CMK (cell line): ENCODE measurements at places on chromosomes 11 and 22.

DNA sequence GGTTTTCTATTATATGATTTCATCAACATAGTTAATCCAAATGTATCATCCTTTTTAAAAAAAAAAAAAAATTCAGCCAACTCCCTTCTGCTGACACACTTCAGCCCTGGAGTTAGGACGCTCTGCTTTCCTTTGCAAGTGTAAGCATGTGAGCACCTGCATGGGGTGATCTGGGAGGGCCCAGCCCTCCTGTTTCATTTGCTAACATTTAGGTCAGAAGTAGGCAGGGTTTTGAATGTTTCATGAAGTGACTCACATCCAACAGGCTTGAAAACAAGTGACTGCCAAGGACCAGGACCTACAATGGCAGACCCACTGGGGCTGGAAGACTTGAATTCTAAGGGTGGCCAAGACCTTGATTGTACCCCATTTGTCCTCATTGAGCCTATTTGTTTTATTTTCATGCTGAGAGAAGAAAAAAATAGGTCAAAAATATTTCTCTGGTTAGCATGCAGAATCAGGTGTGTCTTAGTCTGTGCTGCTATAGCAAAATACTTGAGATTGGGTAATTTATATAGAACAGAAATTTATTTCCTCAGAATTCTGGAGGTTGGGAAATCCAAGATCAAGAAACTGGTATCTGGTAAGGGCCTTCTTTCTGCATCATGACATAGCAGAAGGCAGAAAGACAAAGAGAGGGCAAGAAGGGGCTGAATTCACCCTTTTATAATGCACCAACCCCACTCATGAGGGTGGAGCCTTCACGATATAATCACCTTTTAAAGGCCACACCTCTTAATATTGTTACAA lies 137.6 kb downstream of the CD44 start:
- no peak for DNase-seq

DNA sequence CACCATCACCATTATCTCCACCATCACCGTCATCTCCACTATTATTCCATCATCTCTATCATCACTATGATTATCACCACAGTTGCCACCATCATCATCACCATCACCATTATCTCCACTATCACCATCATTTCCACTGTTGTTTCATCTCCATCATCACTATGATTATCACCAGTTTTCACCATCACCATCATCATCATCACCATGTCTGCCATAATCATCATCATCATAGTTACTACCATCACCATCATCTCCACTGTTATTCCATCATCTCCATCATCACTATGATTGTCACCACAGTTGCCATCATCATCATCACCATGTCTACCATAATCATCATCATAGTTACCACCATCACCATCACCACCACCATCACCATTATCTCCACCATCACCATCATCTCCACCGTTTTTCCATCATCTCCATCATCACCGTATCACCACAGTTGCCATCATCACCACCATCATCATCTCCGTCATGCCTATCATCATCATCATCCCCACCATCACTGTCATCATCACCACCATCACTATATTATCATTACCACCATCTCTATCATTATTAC lies 264.9 kb downstream of the BRD1 start:
- DNase-seq = no peak

- no peak for DNase-seq
Observed at GRCh38 chr11:61480261-61480993, 28.1 kb upstream of the LRRC10B start.

DNA sequence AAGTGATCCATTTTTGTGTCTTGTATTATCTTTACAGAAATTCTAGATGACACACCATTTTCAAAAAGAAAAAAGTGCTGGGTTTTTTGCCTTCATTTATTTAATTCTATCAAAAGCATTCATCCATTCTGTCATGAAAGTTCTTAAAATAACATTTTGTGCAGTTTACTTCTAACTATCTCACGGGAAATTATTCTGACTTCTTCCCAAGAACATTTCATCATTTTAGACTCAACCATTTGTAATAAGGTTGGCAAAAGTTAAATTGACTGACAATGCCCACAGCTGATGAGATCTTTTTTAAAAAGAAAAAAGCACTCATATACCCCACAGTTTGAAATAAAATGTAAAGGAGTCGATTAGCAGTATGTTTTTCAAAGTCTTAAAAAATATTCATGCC lies 68.5 kb downstream of the SBF2 start:
- DNase-seq = no peak

DNA sequence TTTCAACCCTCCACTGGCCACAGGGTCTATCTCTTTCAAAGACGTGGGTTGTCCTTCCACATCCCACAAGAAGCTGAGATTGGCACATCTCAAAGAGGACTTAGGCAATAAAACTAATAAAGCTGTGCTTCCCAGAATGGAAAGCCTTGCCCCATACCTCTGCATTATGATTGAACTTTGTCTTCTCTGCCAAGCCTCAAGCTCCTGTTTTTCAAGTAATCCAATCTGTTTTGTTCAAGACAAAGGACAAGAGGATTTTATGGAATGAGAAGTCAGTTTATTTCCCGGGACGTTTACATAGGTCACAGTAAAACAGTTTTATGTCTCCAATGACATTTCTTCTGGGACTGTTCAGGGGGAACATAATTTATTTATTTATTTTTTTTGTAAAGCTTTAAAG lies 108.4 kb downstream of the GALNT18 start:
- no peak for DNase-seq

DNA sequence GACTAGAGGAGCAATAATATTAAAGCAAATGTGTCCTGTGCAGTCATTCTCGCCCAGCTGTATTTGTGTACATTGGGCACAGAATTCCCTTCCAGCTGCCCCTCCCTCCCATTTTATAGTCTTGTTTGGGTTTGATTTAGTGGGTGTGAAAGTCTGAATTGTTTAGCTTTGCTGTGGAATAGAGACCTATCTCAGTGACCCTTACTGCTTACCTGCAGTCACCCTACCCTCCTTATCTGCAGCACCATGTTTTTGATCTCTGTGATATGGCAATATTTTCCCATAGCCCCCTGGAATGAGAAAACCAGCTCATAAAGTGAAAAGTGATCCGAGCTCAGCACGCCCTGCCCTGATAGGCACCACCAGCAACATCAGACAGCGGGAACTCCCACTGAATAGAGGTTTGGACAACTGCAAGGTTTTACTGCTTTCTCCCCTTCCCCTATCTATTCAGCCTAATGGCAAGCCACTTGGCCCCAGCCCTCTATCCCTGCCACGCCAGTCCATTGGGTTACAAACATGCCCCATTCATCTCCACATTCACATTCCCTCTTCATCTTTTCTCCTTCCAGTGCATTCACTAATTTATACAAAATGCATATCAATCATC lies 199.0 kb downstream of the ETS1 start:
- no peak for DNase-seq

DNA sequence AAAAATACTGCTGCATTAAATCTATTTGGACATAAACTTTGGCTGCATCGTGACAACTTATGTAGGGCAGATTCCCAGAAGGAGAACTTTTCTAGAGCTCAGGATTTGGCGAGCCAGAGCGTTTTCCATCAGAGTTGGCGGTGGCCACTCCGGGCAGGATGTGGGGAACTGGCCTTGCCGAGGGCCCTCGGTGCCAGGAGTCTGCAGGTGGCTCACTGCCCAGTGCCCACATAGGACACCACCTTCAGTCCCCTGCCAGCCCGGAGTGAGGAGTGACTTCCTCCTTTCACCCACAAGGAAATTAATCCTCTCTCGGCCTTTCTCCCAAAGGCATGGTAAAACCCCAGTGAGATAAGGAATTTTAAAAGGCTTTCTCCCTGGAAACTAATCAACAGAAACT lies 1.6 kb upstream of the LGALS2 start:
- DNase-seq = no peak

DNA sequence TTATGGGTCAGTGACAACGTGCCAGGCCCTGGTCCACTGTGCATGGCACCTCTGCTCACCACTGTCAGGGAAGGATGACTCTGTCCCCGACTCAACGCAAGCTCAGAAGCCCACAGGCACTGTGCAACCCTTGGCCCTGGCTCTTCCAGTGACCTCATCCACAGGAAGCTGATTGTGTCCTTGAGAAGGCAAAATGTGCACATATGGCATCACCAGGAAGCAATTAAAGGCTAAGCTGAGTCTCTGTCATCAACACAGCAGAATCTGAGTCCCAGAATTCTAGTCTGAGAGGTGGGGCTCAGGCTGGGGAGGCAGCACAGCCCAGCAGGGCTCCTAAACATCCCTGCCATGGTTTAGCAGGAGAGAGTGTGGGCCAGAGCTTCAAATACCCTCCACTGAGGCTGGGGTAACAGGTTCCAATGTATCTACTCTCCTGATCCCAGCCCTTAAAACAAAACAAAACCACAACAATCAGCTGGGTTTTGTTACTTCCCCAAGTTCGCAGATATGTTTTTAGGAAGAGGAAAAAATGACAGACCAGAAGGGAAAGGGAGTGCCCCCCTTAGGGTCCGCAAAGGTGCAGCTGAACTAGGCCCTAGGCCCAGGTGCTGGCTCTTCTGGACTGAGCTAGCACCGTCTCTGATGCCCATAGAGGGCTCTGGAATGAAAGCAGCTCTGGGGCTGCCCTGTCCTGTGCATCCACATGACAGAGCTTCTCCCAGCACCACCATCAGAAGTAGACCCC lies 33.5 kb upstream of the GNAZ start:
- no peak for DNase-seq

DNA sequence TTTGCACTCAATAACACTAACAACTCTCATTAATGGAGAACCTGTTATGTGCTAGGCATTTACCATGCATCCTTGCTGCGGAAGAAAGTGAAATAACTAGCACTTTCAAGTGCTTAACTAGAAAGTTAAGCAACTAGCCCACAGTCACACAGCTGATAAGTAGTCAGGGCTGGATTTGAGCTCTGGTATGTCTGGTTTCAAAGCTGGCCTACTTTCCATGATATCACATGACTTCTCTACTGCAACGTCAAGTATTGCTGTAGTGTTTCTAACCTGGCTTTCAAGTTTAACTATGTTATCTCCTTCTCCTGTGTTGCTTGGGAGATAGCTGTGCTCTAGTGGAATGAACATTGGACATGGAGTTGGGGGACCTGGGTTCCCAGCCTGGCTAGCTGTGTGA lies 12.1 kb downstream of the SLC15A3 start:
- DNase-seq = no peak

DNA sequence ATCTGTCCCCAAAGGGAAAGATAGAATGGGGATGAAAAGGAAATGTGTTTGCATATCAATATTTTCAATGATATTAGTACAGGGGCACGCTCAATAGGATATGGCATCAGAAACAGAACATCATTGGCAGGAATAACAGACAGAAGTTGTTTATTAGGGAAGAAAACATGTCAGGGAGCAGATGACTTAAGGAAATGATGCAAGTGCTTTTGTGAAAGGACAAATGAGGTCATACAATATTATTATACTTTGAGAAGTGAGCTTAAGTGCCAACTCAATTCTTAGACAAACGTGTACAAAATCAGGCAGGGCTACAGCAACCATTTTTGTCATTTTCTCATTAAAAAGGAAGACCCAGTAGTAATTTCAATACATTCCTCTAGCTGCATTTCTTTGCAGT lies 388.4 kb downstream of the SOX6 start:
- no peak for DNase-seq

DNA sequence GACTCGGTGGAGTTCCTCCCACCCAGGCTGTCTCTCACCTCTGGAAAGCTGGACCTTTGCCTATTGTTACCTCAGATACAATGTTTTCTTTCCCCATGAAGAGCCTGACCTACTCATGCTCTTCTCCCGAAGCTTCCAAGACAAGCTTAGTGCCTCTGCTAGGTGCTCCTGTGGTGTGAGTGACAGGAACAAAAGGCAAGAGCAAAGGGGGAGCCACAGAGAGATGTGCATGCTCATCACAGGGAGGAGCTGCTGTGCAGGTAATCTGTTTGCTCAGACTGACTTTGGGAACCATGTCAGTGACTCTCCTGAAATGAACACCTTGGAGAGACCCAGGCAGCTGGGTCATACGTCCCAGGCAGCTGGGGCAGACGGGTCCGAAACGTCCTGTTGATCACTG lies 53.6 kb upstream of the VSTM5 start:
- DNase-seq = no peak

DNA sequence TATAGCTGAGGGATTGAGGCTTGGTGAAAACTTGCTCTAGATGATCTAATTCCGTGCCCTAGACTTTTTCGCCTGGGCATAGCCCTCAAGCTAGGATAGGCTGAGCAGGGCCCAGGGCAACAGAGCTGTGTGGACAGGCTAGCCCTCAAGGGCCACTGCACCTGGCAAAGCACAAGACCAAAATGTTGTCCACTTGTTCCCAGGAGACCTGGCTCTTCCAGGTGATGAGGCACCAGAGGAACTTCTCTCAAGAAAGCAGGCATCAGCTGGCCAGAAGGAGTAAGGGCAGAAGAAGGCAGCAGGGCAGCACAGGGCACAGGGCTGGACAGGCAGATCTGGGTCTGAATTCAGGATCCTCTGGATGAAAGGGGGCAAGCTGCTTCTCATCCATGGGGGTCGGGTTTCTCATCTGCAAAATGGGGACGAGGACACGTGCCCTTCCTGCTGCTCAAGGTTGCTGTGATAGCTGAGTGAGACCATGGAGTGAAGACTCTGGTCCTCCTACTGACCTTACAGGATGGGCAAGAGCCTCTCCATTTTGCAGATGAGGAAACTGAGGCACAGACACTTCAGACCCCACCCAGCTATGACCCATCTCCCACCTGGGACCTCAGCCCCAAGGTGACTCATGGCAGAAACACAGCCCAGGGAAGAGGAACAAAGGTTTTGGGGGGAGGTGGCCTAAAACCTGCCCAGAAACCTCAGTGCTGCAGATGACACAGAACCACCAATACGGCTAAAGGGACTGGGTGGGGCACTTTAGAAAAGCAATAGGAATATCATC lies 42.2 kb upstream of the PRDM11 start:
- no peak for DNase-seq

DNA sequence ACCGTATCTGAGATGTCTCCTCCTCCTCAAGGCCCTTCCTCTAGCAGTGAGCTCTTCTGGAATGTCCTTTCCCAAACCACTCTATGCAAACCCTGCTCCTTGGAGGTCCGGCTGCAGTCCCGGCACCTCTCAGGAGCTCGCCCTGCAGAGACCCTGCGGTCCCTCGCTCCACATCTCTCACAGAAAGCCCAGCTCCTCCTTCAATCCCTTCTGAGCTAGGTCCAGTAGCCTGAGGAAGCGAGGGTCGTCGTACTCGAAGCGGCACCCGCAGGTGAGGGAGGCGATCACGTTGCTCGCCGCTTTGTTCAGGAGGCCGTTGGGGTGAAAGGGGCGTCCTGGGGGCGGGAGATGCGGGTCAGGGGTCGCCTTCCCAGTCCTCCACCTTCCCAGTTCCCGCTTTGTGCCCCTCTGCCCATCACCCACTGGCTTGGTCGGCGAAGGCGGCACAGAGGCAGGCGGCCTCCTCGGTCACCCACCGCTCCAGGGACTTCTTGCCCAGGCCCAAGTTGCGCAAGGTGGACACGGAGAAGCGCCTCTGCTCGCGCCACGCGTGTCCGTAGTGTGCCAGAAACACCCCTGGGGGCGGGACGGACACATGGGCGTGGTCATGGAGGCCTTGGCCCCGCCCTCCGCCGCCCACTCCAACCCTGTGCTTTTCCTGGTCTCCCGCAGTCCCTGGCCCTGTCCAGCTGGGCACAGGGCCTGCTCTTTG lies 21.5 kb upstream of the CYP2D6 start:
- no peak for DNase-seq

GRCh38 chr11:85044911-85045310 lies 582.2 kb downstream of the DLG2 start:
- DNase-seq = no peak

- no peak for DNase-seq
Observed at GRCh38 chr11:125588505-125588904, 4.1 kb upstream of the STT3A start.

- DNase-seq = no peak
Observed at GRCh38 chr11:102196351-102196750, 86.1 kb downstream of the YAP1 start.

- no peak for DNase-seq
Observed at GRCh38 chr11:3669742-3670183, 1.4 kb downstream of the CHRNA10 start.
